ENCODE measurements at places on chromosomes 16 and 17.

DNA sequence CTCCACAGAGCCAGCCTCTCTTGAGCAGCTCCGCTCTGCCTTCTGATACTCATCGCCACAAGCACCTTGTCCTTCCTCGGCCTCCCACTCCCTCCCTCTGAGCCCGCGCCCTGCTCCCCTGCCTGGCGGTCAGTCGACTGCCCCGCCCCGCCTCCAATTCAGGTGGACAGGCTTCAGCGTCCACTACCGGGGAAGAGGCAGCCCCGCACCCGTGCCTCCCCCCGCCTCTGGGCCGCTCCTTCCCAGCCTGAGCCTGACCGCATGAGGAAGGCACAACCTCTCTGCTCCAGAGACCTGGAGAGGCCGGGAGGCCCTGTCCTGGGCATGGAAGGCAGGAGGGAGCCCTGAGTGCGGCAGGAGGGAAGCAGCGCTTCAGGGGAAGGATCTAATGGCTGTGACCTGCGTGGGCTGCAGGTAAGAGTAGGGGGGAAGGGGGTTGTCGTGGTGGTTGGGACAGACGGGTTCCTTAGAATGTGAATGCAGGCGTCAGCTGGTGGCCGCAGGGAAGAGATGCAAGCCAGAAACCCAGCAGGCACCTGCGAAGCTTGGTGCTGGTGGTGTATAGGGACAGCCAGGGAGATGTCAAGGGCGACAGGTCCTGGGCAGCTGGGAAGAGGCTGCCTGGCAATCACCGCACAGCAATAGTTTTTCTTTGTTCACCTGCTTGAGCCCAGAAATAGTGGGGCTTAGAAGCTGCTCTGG is 3.0 kb upstream of the SLC6A4 start:
- no peak for DNase-seq

DNA sequence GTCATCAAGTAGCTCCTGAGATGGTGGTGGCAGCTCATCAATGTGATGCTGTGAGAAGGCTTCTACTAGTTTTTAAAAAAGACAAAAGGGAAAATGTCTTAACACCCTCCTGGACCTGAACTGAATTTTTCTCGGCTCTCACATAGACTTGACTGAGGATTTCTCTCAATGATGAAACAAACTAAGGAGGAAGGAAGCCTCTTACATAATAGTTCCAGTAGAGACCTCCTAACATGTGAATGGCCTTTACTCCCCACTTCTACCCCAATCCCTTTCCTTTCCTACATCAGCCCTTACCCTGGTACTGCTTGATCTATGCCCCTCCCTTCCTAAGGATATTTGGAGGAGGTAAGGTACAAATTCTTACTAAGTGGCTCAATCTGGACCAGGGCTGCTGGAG is 54.8 kb upstream of the MTMR4 start:
- no peak for DNase-seq

- DNase-seq = no peak
Observed at GRCh38 chr17:28527859-28528258, 21.7 kb downstream of the FOXN1 start.

- DNase-seq = no peak
Observed at GRCh38 chr16:68744744-68745280, 7.7 kb downstream of the CDH1 start.

GRCh38 chr16:50627419-50627818 is 53.7 kb downstream of the SNX20 start:
- DNase-seq = no peak

DNA sequence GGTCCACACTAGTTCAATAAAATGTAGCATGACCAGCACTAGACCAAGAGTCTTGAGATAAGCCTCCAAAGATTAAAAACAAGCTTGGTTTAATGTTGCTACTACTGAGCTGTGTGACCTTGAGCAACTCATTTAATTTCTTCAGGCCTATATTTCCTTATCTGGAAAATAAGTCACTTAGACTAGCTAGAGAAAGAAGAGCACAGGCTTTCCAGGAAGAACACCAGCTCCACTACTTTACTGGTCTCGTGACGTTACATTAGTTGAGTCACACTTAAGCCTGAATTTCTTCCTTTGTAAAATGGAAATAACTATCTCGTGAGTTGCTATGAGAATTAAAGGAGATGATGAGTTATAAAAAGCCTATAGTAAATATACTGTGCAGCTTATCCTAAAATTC is 5.4 kb downstream of the HELZ start:
- no peak for DNase-seq

DNA sequence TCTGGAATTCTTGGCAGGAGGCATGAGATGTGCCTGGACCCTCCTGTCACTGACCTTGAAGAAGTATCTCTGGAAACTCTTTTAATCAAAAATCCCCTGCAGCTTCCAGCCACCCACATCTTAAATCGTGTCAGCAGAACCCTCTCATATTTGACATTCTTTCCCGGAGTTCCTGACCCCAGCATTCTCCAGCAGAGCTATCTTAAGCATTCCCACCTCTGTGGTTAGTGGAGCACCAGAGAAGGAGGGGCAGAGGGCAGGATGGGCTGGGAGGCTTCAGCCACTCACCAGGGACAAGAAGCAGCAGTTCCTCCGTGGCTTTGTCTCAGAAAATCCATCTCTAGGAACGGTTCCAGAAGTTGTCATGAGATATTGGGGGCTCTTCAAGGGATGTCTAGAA is 149.9 kb downstream of the RGS9 start:
- no peak for DNase-seq

GRCh38 chr17:63682441-63682840 is 17.5 kb downstream of the LIMD2 start:
- DNase-seq = no peak

- no peak for DNase-seq
Observed at GRCh38 chr16:26195225-26195624, 503.5 kb downstream of the HS3ST4 start.

- DNase-seq = no peak
Observed at GRCh38 chr17:8041979-8042378, 3.1 kb downstream of the ALOX15B start.

DNA sequence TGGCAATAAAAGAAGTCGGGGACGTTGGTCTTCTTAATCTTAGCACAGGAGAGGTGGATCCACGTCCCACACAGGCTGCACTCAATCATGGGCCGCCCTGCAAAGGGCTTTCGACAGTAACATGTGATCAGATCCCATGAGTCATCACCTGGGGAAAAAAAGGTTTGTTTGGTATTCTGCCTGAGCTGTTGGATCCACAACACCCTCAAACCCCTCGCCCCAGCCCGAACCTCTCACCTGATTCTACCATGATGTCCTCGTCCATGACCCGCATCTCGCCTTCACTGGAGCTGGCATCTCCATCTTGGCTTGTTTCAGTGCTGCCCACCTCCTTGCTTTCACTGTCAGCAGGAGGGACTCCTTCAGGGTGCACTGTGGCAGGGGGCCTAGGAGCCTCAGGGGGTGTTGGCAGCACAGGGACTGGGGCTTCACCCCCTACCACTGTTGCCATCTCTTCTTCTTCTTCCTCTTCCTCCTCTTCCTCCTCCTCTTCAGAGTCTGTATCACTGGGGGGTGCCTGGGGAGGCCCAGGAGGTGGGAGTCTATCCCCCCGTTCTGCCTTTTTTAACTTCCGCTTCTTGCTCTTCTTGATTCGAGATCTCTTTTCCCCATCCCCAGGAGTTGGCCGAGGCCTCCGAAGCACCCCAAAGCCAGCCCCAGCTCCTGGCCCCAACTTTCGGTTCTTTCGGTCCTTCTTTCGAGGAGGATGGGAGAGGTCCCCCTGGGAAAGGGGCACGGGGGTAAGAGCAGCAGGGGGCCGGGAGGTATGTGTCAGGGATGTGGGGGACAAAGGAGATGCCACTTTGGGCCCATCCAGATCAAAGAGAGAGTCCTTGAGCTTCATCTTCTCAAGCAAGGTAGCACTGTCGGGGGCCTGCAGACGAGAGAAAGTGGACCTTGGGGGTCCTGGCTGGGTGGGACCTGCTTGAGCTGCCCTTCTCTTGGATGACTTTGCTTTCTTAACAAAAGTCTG is 1.7 kb upstream of the DVL2 start:
- DNase-seq = no peak

DNA sequence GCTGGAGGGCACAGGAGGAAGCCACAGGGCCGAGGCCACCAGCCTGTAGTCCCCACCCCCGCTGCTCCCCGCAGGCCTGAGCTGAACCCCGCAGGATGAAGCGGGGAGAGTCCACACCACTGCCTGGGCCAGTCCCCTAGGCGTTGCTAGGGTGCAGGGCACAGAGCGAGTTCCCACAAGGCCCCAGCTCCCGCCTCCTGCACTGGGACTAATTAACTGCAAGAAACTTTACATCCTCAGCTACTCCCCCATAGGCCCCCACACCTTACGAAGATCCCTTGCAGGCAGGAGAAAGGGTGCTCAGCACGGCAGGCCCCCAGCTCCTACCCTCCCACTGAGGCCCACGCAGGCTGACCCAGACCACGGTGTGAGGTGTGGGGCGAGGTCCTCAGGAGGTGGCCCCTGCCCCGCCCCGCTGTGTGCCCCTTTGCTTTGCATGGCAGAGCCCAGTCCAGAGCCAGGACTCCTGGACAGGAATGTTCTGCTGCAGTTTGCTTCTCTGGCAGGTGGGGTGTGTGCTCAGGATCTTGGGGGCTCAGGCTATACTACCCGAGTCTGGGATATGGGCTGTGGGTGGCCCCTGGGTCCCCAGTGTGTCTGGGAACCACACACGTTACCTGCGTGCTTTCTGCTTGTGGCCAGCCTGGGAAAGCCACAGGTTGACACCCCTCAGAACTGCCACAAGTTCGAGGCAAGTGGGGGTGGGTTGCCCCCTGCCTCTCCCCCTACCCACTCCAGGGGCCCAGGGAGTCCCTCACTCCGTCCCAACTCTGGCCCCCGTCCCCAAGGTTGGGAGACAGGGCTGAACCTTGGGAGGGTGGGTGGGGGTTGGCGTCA is 1.2 kb downstream of the GNG13 start:
- DNase-seq = no peak

GRCh38 chr16:52471650-52472370 is 75.1 kb downstream of the TOX3 start:
- DNase-seq = no peak

- DNase-seq = no peak
Observed at GRCh38 chr16:77422196-77422784, 12.5 kb downstream of the ADAMTS18 start.

DNA sequence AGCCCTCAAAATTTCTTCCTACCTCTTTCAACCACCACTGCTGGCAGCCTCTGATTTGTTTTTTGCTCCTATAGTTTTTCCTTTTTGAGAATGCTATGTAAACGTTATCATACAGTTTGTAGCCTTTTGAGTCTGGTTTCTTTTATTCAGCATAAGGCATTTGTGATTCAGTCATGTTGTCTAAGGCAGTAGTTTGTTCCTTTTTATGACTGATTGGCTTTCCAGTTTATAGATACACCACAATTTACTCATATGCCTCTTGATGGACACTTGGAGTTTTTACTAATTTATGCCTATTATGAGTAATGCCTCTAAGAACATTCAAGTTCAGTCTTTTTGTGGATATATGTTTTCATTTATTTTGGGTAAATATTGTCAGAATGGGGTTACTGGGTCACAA is 136.6 kb downstream of the CHD9 start:
- no peak for DNase-seq

Measured in anterior cingulate cortex (tissue), 58 donors.